ENCODE measurements at places on chromosomes 5 and 9.

- DNase-seq, result no peak
Measured at GRCh38 chr5:59485107-59485506, 408.4 kb downstream of the PDE4D start.

GRCh38 chr5:136724161-136724560, 358.8 kb upstream of the TRPC7 start:
- no peak for DNase-seq

GRCh38 chr9:132163876-132164603, 2.2 kb downstream of the NTNG2 start:
- DNase-seq, result no peak

- DNase-seq, result peak; percentile 21
Measured at GRCh38 chr9:85900504-85901201, 40.3 kb upstream of the NAA35 start.

GRCh38 chr5:10233505-10233904, 16.2 kb downstream of the ATPSCKMT start:
- no peak for DNase-seq

GRCh38 chr5:65073250-65073661, 304.5 kb downstream of the CWC27 start:
- no peak for DNase-seq

GRCh38 chr5:141040093-141040770, 10.9 kb upstream of the PCDHB1 start:
- no peak for DNase-seq

DNA sequence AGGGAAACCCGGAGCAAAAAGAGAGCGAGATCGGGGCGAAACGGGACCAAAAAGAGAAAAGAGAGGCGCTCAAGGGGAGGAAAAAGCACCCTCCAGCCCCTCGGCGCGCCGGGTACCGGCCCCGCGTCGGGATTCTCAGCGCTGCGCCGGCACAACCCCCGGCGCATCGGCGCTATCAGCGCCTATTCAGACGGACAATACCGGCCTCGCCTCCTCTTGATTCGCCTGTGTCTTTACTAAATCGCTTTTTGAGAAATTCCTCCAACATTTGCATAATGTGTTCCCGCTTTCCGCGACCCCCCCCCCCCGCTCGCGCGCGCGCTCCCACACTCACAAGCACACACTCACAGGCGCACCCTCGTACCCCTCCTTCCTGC, 578 bp downstream of the LHX6 start:
- DNase-seq, result no peak

- DNase-seq, result no peak
Measured at GRCh38 chr5:34014626-34015025, 6.8 kb upstream of the AMACR start.

GRCh38 chr5:6902597-6902996, 189.4 kb downstream of the TENT4A start:
- no peak for DNase-seq

- DNase-seq, result no peak
Measured at GRCh38 chr5:43994352-43994708, 391.4 kb downstream of the NNT start.

DNA sequence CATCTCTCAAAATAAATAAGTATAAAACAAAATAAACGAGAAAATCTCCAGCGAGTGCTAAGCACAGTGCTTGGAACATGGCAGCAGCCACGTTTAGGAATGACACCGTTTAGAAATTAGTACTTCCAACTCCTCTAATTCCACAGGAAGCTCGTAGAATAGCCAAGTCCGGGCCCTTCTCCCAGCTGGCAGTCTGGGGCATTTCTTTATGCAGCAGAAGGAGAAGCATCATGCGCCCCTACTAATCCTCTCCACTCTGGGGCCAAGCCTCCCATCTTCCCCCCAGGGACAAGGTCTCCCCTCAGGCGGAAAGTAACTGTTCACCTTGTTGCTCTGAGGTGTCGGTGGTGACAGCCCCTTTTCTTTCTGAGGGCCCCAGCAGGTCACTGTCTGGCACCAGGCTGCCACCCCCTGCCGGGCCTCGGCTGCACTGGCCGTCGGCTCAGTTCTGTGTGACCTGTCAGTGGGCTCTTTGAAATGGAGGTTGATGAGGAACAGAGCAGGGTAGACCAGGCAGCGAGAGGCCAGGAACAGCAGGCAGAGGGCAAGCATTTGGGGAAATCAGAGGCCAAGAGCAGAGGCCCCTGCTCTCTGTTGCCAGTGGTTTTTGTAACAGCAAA, 113.5 kb upstream of the WWC1 start:
- no peak for DNase-seq

DNA sequence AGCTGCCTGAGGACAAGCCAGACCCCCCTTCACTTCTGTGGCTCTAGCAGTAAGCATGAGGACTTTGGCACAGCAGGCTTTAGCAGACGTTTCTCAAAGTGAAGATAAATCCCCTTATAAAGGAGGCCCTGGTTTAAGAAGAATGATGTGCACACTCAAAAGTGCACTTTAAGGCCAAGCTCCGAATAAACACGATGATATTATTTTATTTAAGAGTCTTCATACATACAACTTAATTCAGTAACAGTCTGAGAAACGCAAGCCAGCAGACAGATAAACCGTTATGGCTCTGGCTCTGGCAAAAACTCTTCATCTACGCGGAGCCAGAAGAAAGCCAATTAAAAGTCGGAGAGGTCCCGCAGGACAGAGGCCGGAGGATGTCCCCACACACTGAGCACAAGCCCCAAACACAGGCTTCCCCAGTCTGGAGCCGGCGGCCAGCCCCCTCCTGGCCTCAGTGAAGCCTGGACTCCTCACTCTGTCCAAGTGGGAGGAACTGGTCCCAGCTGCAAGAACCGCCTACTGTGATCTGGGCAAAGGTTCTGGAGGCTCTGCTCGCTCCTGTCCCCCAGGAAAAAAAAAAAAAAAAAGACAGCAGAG, 44.6 kb downstream of the ADAMTS2 start:
- DNase-seq, result no peak

GRCh38 chr5:172559004-172559932, 81.8 kb upstream of the NEURL1B start:
- no peak for DNase-seq

GRCh38 chr5:108503986-108504385, 122.1 kb upstream of the FBXL17 start:
- DNase-seq, result no peak

DNA sequence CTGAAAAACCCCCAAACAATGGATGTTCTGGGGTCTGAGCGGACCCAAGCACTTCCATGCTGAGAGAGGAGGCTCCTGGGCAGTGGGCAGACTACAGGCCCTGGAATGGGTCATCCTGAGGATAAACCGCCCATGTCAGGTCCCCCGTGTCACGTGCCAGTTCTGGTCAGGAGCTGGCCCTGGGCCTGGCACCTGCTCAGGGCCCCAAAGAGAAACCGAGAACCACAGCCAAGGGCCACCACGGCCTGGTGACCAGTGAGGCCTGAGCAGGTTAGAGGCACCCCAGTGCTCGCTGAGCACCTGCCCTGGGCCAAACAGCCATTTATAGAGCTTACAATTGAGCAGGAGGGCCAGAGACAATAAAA, 15.8 kb downstream of the LMAN2 start:
- DNase-seq, result no peak

DNA sequence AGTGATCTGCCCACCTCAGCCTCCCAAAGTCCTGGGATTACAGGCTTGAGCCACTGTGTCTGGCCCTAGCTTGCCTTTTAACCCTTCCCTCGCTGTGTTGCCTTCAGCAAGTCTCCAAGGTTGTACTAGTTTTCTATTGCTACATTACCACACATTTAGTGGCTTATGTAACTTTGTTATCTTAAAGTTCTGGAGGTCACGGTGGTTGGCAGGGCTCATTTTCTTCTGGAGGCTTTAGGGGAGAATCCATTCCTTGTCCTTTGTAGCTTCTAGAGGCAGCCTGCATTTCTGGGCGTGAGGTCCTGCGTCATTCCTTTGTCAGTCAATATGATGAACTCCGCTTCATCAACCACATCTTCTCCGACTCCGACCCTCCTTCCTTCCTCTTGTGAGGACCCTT, 2.9 kb upstream of the PRRC2B start:
- no peak for DNase-seq

DNA sequence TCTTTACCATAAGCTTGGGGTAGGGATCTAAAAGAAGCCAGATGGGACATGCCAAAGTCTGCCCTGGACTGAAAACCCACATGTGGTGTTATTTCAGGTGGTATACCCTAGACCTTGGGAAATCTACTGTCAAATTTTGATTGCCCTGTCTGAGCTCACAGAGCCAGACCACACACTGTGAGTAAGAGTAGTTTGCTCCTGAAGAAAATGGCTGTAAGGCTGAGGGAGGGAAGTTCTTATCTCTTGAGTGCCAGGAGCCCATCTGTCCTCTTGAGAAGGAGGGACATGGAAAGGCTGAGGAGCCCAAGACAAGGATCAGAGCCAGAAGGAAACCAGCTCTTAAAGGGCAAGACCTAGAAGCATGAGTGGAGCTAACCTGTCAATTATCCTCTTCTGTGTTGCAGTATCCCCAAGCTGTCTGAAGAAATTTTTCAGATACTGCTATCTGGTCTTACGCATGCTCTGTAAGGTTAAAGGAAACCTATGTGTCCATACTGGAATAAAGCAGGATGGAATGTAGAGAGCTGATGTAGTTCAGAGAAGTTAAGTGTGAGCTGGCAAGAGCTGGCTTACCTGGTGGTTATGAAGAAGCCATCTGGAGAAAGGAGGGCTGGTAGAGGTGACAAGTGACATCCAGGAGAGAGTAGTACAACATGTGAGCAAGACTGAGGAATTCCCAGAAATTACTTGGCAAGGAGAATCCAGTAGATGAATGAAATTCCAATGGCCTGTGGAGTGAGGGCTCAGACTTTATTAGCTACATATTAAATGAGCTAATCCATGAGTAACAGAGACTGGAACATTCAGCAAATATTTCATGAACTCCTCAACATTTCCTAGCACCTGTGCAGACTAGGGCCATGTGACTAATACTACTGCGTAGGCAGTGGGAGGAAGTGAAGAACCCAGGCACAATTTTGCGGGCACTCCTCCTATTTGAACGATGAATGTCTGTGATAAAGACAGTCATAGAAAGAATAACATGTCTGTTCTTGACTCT, 389.1 kb upstream of the KIF2A start:
- DNase-seq, result no peak

- no peak for DNase-seq
Measured at GRCh38 chr5:57435701-57436134, 46.9 kb downstream of the ACTBL2 start.

DNA sequence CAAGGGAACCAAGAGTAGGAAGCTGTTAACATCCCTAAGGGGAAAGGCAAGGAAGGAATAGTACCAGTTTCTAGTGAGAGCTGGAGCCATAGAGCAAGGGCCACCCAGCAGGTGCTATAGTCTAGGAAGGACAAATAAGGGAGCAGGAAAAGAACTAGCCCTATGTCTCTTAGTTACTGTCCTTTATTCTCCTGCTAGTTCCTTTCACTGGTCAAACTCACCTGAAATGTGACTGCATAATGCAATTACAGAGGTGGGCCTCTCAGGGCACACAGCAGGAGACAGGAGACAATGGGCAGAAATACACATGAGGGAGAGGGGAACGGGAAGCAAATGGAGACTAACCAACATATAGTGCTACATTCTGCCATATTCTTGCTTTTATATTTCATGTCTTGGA, 26.7 kb upstream of the FRMPD1 start:
- no peak for DNase-seq

GRCh38 chr9:36876056-36876455, 158.0 kb downstream of the PAX5 start:
- DNase-seq, result no peak

DNA sequence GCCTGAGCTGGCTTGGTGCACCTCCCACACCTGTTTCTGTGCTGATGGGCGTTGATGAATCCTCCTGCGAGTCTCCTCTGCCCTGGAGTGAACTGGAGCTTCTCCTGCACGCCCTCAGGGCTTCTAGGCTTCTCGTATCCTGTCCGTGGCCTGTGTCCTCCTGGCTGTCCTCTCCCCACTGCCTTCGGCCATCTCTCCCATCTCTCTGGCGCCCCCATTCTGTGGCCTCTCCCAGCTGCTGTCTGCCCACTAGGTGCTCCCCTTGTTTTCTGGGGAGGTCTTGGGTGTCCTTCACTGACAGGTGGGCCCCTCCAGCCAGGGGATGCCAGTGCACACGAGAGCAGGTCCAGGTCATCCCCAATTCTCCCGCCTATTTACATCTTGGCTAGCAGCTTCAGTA, 28.8 kb downstream of the AHRR start:
- DNase-seq, result peak; percentile 1

DNA sequence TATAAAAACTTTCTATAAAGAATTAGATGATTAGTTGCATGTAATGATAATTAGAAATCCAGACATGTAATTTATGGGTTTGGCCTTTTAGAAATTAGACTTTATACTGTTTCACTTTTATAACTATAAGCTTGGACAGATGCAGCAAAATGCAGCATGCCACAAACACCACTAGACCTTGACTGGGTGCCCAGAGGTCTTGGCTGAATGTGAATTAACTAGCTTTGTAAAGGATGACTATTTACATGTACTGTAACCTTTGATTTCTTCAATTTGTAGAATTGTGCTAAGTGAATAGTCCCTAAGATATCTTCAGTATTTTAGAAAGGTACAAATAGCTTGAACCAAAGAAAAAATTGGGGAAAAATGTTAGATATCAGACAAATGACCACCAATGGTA, 2168.1 kb downstream of the MAT2B start:
- no peak for DNase-seq

- no peak for DNase-seq
Measured at GRCh38 chr9:128254362-128254761, 21.4 kb downstream of the GOLGA2 start.

DNA sequence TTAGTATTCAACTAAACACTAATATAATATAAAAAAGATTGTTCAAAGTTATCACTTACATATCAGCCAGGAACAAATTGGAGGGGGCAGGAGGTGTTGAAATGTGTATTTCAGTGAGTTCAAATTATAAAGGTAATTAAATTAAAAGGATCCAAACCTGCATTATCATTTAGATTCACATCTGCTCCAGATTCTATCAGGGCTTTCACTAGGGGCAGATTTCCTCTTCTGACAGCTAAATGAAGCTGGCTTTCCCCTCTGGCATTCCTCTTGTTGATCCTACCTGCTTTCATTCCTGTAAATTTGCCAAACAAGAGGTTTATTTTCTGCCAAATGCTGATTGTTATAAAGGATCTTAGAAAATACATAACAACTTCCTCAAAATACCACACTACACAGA, 86.3 kb upstream of the GCNT4 start:
- DNase-seq, result no peak

- no peak for DNase-seq
Measured at GRCh38 chr9:137917795-137918194, 40.2 kb downstream of the CACNA1B start.

DNA sequence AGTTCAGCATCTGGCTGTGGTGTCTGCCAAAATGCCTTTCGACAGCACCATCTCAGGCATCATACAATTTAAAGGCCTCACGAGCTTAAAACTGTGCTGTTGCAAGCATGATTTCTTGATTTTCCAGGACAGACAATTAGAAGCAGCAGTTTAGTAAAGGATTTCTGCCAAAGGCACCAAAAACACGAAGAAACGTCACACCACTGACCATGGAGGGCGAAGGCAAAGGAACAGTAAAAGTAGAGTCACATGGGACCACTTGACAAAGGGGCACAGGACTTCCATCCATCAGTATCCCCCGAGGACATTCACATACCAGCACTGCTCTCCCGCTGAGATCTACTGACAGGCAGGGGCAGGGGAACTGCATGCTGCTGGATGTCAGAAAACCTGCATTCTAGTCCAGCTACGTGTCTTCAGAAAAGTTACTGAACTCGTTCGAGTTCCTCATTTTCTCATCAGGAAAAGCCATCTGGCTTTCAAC, 70.4 kb upstream of the FBXW11 start:
- DNase-seq, result no peak

All from germinal center (tissue), 1 donor.